Peyer's patch (tissue), 4 donors: ENCODE measurements at places on chromosomes 7 and 10. TPM values are rescaled to one million over a fixed set of nuclear protein-coding genes. Genes with fewer than 3 reads are reported as not detected.

ZNF736 gene
- total RNA-seq, result 8.5 TPM

DNA sequence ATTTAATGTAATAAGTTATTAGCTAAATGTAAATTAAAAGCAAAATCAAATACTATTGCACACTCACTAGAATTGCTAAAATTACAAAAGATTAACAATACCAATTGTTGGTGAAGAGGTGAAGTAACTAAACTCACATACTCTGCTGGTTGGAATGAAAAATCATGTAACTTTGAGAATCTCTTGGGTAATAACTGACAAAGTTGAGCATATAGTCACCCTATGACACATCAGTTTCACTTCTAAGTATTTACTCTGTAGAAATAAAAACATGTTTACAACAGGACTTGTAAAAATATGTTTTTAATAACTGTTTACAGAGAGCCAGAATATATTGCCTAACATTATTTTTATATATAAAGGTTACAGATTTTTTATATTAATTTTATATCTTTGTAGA, 33.6 kb downstream of the CNTNAP2 start:
- DNase-seq, result no peak

TUBB8 gene
- not detected for total RNA-seq

GRCh38 chr7:92773808-92774207, 62.6 kb downstream of the CDK6 start:
- no peak for DNase-seq

BLVRA gene
- total RNA-seq, result 10.7 TPM

DNA sequence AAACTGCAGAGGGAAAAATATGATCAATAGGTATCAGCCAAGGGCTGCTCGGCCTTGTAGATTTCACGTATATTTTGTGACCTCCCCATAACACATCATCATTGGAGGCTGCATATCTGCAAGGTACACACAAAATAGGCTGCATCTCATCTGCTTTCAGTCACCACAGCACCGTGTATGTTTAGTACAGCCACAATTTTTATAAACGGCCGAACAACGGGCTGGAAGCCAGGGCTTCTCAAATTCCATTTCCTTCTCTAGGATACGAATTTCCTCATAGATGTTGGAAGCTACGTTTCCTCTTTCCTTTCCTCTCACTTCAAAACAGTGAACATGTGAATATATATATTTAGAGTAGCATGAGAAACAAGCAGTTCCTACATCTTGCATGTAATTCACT, 20.2 kb upstream of the FOXK1 start:
- DNase-seq, result no peak

DNA sequence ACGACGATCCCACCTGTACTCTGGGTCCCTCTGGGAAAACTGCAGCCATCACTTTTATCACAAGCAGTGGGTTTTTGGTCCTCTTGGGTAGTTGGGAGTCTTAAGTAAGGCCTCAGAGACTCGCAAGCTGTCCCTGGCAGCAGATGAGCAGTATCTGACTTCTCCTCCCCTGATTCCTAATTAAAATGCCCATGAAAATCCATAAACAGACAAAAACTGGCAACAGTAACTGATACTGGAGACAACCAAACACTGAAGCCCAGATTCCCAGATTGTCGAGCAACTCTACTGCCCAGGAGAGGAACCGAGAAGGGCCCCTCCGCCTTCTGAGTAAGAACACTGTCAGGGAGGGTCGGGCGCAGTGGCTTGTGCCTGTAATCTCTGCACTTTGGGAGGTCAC, 333.8 kb downstream of the CALN1 start:
- no peak for DNase-seq

NANOS1 gene
- not detected for total RNA-seq

DNA sequence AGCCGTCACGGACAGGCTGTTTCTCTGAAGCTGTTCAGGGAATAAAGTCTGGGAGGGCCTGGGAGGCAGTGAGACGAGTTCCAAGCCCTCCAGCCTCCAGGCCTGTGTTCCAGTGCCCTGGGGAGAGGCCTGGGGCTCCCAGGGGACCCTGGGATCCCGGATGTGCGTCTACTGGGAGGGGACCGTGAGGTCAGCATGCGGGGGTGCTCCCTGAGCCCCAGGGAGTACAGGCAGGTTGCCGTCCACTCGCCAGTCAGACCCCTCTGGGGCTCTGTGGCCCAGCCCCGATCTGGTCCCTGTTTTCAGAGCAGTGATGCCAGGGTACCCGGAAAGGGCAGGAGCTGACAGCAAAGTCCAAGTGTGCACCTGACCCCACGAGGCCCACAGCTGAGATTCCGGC, 80.9 kb upstream of the DNAAF5 start:
- DNase-seq, result no peak

- peak; percentile 34 for DNase-seq
Measured at GRCh38 chr10:132837905-132838304, 52.0 kb upstream of the NKX6-2 start.

DNA sequence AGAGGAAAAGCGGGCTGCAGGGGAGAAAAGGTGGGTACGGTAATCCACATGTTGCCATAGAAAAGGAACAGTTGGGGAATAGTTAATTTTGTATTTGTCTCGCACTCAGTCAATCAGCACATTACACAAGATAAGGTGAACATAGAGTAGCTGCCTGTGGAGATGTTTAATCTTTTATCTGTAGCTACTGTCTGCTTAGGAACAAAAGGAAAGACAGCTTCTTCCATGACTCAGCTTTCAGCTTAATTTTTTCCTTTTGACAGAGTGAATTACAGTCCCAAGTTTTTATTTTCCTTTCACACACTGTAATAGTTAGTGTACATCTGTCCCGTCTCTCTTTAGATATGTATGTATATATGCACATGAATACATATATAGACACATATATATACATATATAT, 39.3 kb upstream of the PODXL start:
- no peak for DNase-seq

JCAD gene
- 1.7 TPM for total RNA-seq

DNA sequence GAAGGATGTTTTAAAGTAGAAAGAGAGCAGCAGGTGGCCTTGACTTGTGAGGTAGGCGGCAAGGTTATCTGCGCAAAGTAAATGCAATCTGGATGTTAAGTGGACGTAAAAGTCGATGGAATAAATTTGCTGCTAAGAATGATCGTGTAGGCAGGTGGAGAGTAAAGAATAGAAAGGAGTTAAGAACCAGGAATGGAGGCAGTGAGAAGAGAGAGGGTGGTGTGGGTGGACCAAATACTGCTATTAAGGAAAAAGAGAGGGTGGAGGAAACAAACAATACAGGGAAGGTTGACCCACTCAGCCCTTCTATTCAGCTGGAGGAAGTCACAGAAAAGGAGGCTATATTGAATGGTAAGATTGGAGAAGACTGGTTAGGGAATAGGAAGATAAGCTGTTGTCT, 1.9 kb upstream of the CUL1 start:
- DNase-seq, result no peak

DNA sequence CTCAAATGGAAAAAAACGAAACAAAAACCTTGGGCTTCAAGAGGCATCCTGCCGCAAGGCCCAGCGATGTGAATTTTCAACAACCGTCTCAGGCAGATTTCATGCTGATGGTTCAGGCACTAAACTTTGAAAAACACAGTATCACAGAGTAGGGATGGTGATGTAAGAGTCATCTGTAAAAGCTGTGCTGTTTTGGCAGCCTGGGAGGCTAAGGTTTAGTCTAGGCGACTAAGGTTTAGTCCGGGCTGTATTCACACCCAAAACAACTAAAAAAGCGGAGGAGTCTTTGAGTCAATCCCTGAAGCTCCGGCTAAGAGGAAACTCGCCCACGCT, 420 bp upstream of the MINPP1 start:
- no peak for DNase-seq

SYT15 gene
- total RNA-seq, result 0.54 TPM

POM121C gene
- 35.0 TPM for total RNA-seq

DNA sequence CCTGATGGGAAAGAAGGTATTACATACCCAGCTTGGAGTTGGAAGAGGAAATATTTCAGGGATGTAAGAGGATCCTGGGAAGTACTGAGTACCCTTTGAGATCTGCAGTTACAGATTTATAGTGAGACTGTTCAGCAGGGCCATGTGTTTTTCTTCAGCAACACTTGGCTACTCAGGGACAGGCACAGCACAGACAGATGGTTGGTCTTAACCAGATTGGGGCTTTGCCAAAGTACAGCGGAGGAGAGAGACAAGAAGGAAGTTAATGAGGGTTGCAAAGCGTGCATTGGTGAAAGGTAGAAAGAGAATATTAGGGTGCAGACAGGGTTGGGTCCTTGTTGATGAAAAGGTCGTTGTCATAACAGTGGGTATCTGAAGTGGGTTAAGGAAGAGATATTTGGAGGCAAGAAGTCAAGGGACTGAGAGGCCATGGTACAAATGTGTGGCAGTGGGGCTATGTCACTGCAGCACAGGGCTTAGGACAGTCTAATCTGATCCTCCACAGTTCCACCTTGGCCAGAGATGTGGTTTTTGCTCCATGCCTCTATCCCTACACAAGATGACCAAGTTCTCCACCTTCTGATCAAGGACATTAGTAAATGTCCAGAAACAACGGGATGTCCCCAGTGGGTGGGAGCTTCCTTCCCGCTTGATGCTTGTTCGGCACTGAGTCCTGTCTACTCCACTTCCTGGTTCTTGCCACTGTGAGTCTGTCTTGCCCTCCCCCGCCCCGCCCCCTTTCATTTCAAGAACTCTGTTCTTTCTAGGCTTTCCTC, 18.9 kb upstream of the DNAJC1 start:
- DNase-seq, result peak; percentile 70

PTF1A gene
- total RNA-seq, result not detected

- no peak for DNase-seq
Measured at GRCh38 chr7:141150465-141150864, 76.6 kb downstream of the TMEM178B start.

GRCh38 chr7:36440880-36441279, 51.2 kb downstream of the ANLN start:
- no peak for DNase-seq

TMEM236 gene
- total RNA-seq, result 79.9 TPM

DNA sequence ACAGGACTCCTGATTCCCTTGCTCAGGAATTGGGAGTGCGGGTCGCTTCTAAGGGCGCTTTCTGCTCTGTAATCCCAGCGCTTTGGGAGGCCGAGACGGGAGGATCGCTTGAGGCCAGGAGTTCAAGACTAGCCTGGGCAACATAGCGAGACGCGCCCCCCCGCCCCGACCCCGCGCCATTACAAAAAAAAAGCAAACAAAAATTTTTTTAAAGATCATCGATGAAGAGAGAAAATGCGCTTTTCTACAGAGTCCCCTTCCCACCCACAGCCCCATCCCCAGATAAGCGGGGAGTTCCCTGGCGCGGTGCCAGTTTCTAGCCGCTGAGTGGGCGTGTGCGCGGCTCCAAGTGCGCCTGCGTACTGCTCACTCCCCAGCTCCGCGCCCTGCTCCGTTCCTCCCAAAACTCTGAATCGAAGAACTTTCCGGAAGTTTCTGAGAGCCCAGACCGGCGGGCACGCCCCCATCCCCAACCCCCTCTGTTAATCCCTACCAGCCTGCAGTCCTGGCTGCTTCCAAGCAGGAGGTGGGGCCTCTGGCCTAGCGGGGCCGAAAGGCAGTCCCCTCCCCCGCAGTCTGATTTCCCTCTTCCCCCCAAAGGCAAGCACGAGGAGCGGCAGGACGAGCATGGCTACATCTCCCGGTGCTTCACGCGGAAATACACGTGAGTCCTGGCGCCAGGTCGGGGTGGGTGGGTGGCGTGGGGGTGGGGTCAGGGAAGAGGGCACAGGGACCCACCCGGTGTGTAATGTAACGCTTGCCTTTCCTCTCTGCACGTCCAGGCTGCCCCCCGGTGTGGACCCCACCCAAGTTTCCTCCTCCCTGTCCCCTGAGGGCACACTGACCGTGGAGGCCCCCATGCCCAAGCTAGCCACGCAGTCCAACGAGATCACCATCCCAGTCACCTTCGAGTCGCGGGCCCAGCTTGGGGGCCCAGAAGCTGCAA, 1.0 kb downstream of the HSPB1 start:
- DNase-seq, result peak; percentile 77

CYP51A1 gene
- total RNA-seq, result 121 TPM

PIK3CG gene
- 34.7 TPM for total RNA-seq

BLNK gene
- 49.3 TPM for total RNA-seq

GRCh38 chr7:155897758-155898386, 85.6 kb upstream of the SHH start:
- no peak for DNase-seq

ZNF804B gene
- not detected for total RNA-seq

UPK3B gene
- not detected for total RNA-seq

CXCL12 gene
- 9.3 TPM for total RNA-seq

GRCh38 chr10:61785473-61786105, 115.9 kb upstream of the ARID5B start:
- no peak for DNase-seq

DNA sequence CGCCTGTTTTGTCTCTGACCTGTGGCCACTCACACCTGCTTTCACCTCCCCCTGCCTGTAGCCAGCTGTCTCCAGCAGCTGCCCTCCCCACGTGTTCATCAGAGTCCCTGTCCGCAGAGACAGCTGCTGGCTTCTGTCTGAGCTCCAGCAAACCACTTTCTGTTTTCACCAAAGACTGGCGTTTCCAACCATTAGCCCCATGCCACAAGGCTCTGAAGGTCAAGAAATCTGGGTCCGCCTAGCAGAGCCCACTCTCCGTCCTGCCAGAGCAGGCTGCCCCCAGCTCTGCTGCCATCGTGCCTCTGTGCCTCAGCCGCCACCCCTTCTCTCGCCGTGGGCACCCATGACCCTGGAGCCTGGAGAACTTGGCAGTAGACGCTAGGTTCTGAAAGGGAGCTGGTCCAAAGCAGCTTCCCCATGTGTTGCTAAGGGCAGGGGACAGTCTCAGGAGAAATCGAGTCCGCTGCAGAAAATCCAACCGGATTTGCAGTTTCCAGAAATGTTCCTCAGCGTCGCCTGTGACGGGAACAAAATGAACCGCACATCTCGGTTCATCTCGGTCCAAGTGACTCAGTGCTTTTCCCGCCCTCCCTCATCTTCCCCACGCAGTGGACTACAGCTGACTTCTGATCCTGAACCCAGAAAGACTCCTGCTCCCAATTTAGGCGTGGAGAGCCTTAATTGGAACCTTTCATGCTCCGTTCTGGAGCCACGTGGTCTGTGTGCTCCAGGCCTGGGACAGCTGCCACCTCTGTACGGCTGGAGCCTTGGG, 28.0 kb downstream of the TMEM120A start:
- no peak for DNase-seq

DNA sequence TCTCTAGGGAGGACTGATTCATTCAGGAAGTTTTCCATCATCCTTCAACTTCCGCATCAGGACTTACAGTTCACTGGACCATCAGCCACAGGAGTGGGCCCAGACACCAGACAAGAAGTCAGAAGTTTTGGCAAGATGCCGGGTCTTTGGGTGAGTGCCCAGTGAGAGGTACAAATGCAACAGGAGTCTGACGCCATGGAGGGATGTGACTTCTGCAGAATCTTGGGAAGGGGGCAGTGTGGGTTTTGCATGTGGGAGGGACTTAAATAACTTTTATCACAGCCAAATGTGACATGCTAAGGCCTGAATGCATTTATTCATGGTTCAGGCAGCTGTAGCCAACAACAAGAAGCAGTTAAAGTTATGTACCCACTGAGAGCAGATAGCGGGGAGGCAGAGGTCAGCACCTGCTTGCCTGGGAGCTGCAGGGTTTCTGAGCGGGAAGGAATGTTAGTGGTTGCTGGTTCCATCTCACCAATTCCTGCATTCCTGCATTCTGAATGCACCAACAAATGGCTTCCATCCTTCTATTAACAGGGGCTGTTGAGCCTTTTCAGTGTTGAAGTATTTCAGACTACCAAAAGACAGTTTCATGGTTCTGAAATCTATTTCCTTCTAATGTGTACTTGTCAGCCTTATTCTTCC, 375.2 kb downstream of the PAXIP1 start:
- DNase-seq, result no peak

GRCh38 chr7:72326365-72326764, 85.8 kb downstream of the CALN1 start:
- DNase-seq, result no peak

GPC2 gene
- 3.8 TPM for total RNA-seq
